ENCODE measurements at places on chromosomes 13 and 19.

- no peak for DNase-seq
These were observed 24.4 kb downstream of the CERS1 start for GRCh38 chr19:18871543-18871942.

DNA sequence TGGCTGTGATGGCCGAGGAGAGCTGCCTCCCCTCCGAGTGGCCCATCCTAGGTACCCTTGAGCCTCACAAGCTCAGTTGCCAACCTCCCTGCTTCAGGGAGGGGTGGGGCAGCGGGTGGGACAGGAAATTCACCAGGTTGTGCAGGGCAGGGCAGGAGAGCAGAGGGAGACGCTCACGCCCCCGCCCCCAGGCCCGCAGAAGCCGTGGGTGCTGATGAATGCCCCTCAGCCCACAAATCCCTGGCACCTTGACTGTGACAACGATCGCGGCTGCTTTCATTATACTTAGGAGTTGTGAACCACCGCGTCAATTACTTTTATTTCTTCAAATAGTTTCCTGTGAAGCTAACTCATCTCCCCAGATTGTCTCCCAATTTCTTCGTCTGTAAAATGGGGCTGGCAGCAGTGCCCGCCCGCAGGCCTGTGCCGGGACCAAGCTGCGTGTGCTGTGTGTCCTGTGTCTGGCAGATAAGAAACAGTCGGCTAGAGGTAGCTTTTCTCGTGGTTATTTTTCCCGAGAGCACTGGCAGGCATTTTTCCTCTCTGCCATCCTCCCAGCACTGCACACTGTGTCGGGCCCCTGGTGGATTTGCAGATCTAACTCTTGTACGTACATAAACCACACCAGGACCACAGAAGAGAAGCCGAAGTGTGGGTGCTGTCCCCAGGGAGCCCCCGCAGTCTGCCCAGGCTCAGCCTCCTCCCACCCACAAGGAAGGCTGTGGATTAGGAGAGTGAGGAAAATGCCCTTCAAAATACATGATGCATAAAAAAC is 7.9 kb upstream of the RASA3 start:
- DNase-seq = no peak

DNA sequence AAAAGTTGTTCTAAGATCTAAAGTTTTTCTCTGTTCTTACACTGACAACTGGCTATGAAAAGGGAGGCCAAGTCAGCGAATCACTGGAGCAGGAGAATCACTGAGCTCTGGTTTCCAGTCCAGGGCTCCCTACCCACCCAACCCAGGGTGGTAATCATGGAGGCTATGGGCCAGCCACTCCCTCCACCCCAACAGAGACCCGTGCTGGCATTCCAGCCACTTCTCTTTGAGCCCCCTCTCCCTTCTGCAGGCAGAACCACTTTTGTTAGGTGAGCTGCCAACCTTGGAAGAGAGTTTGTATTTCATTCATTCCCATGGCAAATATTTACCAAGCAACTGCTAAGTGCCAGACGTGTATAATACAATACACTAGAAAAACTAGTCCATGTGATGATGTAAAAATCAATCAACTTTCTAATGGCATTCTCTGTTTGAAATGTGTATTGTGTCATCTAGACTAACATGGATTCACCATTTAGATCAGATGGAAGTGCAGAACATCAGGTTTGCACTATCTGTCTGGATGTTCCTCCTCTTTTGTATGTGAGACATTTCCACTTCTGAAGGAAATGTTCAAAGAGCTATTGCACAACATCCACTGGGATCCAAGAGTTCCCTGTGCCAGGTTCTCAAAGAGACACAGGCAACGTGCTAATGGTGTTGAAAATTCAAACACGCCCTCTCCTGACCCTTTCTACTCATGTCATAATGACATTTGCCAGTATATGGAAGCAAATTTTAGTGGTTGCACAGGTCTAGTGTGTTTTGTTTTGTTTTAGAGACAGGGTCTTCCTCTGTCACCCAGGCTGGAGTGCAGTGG is 5.3 kb downstream of the MLNR start:
- DNase-seq = no peak

- no peak for DNase-seq
These were observed 1494.9 kb upstream of the MIR17HG start for GRCh38 chr13:89852570-89852969.

GRCh38 chr13:110472904-110473563 is 88.5 kb downstream of the RAB20 start:
- no peak for DNase-seq

All from COR-L47 (cell line).